ENCODE measurements at places on chromosomes 4 and X.

GRCh38 chr4:181478656-181479055 is 764.5 kb upstream of the TENM3 start:
- DNase-seq = no peak

- DNase-seq = no peak
These were observed 41.2 kb upstream of the DUSP21 start for GRCh38 chrX:44802613-44803012.

DNA sequence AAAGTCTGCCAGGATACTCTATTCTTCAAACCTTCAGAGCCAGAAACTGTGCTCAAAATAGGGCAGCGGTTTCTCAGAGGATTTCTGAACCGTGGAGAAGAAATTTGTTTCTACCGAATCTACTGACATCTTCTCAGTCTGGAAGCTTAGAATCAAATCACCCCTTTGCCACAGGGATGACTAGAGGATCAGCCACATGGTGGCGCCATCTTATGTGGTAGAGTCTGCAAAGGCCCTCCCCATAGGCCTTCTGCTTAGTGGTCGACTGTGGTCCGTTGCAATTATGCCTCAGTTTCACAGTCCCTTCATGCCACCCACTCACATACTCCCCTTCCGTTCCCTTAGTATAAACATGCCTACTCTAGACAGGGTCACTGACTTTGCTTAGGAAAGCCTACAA is 680.7 kb upstream of the SPANXN1 start:
- no peak for DNase-seq

DNA sequence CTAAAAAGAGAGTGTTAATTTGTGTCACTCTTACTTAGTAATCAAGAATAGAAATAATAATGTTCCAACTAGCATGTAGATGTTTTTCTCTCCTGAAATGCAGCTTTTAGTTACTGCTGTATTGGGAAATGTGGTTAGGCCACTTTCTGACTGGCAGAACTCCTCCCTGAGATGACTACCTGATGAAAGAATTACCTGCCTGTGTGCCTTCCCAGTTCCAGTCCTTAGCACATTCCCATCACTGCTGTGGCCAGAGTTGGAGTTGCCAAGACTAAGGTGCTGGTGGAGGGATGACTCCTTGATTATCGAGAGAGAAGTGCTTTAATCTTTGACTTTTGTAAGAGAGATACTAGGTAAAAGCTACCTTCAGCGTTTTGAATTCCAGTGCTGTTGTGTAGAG is 9.5 kb downstream of the GAB1 start:
- no peak for DNase-seq

DNA sequence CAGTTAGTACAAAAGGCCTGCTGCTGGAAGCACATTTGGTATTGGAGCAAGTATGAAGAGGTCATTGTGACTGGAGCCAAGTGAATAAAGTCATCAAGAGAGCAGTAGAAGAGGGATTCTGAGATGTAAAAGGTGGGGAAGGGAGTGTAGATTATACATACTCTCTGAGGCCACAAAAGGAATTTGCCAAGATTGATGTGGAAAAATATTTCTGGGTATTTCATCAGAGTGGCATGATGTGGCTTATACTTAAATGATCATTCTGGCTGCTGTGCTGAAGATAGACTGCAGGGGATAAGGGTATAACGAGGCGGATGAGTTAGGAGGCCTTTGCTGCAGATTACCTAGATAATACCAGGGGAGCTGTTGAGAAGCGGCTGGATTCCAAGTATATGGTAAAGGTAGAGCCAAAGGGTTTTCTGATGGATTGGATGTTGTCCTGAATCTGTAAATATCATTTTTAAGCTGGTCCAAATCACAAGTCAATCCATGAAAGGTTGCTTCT is 231.8 kb upstream of the AGA start:
- no peak for DNase-seq

DNA sequence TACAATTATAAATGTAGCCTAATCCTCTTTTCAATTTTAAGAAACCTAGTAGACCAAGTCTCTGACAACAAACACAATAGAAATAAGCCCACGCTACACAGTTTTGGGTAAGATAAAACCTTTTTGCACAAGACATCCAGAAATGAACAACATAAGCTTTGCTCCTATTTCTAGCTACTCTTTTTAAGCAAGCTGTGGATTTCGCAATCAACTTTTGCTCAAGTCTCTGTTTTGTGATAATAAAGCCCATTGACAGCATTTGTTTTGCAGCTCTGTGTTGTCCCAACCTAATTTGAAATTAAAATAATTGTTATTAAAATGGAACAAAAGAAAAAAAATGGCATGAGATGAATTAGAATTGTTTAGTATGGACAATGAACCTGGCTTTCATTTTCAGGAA is 287.9 kb upstream of the PUDP start:
- no peak for DNase-seq

Measured in CD4-positive, alpha-beta T cell treated with Interleukin-1 beta for 1 hour (primary cell).